ENCODE measurements at places on chromosomes 5 and 9.

DNA sequence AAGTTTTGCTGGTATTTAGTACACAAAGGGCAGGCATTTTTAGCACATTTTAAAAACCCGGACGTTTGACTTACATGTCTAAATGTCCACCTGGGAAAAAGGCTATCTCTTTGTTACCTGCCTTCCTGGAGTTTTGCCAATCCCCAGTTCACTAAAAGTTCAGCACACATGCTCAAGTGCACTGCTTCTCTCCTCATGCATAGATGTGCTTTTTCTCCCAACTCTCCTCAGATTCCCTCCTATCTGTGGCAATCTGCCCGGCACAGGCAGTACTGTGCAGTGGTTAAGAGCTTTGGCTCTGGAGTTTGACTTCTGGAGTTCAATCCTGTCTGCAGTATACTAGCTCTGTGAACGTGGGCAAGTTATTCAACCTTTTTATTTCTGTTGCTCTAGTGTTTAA is 8.3 kb upstream of the CCNO start:
- DNase-seq, result no peak

GRCh38 chr5:17185773-17186172 is 31.7 kb upstream of the BASP1 start:
- no peak for DNase-seq

GRCh38 chr5:41559184-41559583 is 48.8 kb upstream of the PLCXD3 start:
- DNase-seq, result no peak

DNA sequence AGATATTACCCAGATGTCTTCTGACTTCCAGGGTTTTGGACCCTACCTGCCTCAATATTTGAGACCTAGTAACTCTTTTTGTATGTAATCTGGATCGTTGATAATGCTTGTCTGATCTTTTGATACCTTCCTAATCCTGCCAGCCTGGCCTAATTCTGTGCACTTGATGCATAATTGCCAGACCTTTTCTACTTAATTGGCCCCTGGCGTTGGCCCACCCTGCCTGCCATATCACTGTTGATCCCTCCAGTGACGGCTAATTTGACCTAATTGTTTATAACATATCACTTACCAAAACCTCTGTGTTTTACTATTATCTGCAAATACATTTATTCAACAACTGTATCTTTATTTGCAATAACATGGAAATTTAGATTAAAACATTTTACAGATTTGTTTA is 49.0 kb downstream of the SLC44A1 start:
- no peak for DNase-seq

- DNase-seq, result no peak
Measured at GRCh38 chr5:164518067-164518740, 1012.8 kb downstream of the MAT2B start.

GRCh38 chr9:77563174-77563573 is 84.9 kb downstream of the GNA14 start:
- no peak for DNase-seq

- no peak for DNase-seq
Measured at GRCh38 chr5:15074651-15075050, 203.1 kb upstream of the ANKH start.

DNA sequence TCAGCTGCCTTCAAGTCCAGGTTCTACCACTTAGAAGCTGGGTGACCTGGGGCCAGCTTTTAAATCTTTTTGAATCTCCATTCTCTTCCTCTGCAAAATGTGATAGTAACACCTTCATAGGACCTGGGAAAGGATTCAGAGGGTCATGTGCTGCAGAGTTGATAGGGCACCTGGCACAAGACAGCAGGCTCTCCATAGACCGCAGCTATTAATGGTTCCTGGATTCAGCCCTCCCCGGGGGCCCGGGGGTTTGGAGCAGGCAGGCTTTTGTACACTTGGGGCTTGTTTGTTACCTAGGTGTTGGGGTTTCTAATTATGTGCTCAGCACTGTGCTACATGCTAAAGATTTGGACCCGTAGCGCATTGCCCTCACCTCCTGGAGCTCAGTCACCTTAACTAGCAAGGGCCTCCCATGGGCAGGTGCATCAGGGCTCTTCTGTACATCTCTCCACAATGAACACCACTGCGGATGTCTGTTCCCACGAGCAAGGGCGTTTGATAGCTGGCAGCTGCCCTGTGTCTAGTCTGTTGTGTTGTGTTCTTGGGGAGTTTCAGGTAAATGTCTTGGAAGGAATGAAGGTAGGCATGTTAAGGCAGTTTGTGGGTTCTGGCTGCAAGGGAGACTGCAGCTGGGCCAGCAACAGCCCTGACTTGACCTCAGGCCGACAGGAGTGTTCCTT is 12.1 kb downstream of the PRRC2B start:
- no peak for DNase-seq

DNA sequence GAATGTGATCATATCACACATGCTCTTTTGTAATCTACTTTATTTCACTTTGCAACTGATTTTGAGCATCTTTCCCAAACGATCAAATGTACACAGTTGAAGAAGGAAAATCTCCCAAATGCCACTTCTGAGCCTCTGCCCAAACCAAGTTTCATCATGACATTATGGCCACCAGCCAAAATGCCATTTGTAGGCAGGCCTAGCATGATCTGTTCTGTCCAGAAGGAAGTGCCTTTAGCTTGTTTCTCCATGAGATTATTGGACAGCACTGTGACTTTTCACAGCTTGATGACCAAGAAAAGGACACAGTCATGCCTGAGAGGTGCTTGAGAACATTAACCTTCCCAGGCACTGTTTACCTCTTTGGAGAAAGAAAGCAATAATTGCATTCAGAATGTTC is 73.2 kb upstream of the PIP5K1B start:
- DNase-seq, result no peak

GRCh38 chr5:139374909-139375308 is 8.2 kb downstream of the SLC23A1 start:
- DNase-seq, result no peak

DNA sequence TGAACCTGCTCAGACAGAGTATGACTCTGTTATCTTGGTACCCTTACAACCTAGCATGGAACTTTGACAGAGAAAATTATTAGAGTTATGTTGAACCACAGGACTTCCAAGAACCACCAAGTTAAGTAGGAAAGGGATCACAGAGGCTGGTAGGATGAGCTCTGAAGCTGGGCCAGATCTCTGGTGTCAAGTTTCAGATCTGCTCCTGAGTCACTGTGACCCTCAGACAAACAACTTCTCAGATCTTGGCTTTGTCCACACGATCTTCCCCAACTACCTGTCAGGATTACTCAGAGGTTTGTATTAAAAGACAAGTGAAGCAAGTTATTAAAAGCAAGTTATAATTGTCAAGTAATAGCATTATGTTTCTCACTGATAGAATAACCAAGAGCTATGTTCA is 189.0 kb downstream of the SEC61B start:
- no peak for DNase-seq

DNA sequence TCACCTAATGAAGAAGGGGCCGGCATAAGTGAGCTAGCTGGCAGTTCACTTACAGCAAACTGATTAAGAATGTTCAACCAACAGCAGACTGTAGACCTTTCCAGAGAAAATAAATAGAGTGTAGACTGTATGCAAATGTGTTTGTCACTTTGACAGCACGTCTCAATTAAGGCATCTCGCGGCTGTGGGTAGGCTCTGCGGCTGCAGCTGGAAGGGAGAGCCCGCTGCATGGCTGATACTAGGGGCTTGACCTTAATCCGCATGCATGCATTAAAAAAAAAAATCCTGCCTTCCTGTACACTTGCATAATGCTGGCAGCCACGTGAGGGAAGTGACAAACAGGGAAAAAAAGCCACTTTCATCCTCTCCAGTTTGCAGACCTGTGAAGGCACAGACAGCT is 82.3 kb downstream of the CRB2 start:
- no peak for DNase-seq

DNA sequence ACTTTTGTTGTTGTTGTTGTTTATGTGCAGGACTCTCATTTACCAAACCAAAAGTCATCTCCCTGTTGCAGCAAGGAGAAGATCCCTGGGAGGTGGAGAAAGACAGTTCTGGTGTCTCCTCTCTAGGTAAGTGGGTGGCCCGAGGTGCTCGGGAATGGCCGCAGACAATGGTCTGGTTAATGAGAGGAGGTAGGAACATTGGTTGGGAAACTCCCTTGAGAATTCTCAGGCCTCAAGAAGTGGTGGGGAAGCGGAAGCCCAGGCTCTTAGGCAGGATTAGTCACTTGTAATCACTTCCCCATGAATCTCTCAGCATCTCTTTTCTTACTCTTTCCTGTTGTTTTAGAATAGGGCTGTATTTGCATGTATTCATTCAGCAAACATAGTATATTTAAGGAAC is 7.2 kb downstream of the ZNF354B start:
- no peak for DNase-seq

DNA sequence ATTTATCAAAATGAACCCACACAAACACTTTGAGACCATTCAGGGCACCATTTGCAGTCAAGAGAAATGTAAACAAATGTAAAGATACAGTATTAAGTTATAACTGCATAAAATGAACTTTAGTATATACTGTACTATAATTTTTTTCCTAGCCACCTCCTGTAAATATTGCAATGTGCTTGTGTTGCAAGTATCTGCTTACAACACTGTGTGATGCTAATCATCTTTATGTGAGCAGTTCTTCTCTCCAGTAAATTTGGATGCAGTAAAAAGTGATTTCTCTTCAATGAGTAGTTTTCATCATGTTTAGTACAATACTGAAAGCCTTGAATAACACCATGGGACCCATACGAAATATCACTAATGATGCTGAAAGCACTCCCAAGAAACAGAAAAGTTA is 9.4 kb downstream of the G3BP1 start:
- no peak for DNase-seq

DNA sequence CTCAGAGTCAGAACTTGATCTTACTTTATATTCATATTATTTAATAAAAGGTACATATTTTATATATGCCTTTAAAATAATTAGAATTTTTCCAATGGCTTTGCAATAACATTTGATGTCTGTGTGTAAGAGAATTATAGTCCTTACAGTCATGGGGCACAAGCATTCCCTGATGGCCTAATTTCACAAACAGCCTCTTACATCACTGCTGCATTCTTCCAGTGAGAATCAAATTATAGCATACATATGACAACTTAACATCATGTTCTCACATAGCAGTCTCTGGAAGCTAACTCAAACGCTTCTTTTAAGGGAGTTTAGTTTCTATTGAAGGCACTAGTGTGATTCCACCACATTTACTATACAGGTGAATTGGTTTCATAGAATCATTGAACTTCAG is 15.3 kb upstream of the PRUNE2 start:
- DNase-seq, result no peak

DNA sequence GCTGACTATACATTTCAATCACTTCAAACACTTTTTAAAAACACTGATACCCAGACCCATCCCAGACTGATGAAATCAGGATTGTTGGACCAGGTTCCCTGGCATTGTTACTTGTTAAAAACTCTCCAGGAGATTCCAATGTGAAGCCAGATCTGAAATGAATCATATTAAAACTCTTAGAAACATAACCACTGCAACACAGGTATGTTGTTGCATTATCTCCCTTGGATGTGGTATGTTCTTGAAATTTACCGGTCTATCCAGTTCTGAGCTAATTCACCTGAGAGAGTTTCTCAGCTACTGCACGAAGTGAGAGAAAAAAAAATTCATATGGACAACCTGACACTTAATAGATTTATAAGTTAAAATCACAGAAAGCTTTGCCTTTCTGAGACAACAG is 21.8 kb downstream of the MEF2C start:
- DNase-seq, result no peak

DNA sequence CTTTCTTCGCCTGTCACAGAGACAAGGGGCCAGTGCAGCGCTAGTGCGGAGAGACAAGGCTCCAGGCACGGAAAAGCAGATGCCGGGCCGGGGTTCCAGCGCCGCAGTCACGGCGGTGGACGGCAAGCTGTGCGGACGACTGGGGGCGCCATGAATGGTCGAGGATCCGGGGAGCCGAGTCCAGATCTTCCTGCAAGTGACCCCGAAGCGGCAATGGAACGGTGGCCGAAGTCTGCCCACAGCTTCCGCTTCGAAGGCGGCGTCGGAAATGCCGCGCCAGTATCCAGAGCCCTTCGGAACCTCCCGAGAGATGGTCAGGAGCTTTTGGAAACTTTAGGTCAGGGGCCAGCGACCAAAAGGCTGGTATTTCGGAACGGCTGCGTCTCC is 601 bp upstream of the FAF2 start:
- DNase-seq, result no peak

DNA sequence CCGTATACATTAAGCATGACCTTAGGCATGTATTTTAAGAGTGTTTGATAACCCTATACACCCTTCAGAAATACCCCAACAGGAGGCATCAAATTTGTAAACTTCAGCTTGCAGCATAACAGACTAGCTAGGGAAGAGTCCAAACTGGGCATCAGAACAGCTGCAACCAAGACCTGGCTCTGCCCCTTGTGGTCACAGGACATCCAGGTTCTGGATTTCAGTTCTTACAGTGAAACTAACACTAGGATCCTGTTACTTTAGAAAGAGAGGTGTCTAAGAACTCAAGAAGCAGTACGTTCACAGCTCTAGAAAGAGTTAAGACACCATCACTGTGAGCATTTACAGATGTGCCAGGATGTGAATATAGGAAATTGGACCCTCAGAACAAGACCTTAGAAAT is 229.8 kb downstream of the BNC2 start:
- DNase-seq, result no peak

GRCh38 chr9:130886981-130887380 is 9.6 kb downstream of the QRFP start:
- DNase-seq, result no peak

DNA sequence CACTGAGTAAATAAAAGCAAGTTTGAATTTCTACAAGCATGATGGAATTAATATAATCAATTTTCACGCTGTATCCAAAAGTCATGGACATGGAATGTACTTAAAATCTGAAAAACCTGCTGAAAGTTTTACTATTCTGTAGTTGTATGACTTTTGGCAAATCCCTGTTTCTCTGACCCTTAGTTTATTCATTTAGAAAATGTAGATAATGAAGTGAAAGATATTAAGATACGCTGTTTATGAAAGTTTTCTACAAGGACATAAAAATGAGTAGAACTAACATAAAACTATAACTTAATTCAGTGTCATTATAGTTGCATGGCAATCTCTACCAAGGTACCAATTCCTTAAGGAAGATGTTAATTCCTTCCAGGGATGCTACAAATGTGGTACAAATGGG is 363.2 kb upstream of the MPDZ start:
- DNase-seq, result no peak

GRCh38 chr5:139895647-139896046 is 100.0 kb downstream of the PSD2 start:
- no peak for DNase-seq

DNA sequence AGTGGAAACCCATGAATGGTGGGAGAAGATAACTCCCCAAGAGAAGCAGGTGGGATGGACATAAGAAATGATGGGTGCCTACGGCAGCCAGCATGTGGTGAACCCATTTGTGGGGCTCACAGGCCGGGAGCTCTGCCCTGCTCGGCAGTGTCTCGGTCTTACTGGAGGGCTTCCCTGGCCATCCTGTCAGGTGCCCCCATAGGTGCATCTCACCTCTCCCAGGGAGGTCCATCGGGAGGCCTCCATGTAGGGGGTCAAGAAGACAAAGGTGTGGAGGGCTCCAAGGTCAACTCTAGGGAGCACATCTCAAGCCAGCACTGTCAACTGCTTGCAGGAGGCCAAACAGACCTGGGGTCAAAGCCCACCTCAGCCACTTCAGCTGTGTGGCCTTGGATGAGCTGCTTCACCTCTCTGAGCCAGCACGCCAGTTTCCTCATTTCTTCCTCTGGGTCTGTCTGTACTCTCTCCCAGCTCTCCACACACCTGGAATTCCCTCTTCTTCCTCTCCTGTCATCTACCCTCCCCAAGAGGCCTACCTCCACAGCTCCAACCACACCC is 10.5 kb upstream of the ADGRD2 start:
- no peak for DNase-seq

Data from activated CD8-positive, alpha-beta memory T cell treated with anti-CD3 and anti-CD28 coated beads for 48 hours (primary cell).